Keratinocyte (primary cell): ENCODE measurements at places on chromosomes 16 and 17.

GRCh38 chr16:70395345-70395901, 43.5 kb downstream of the ST3GAL2 start:
- no peak for DNase-seq

GRCh38 chr17:42853004-42853403, 2.0 kb downstream of the AOC3 start:
- DNase-seq: no peak

GRCh38 chr17:46744441-46744840, 74.1 kb downstream of the WNT3 start:
- no peak for DNase-seq

DNA sequence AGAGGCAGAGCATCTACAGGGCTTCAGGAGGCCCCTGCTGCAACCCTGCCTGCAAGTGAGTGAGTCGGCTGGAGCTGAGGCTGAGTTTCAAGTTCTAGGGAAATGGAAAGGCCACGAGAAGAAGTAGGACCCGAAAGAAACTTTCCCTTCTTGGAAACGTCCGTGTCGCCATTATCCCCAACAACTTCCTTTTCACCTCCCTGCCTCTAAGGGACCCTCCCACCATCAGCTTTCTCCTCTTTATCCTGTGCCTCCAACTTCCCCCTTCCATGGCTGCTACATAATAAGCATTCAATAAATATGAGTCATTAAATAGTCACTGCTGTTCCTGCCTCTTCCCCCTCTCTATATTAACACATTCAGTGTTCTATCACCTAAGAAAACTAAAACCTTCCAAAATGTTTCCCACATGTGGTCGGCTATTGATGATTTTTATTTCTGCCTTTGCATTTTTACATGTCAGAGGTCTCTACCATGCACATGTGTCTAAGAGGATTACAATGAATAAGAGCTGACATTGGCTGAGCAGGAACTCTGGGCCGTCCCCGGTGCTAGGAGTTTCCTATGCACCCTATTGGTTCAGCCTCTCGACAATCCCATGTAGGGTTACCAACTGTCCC, 115.9 kb upstream of the TNRC6C start:
- no peak for DNase-seq

DNA sequence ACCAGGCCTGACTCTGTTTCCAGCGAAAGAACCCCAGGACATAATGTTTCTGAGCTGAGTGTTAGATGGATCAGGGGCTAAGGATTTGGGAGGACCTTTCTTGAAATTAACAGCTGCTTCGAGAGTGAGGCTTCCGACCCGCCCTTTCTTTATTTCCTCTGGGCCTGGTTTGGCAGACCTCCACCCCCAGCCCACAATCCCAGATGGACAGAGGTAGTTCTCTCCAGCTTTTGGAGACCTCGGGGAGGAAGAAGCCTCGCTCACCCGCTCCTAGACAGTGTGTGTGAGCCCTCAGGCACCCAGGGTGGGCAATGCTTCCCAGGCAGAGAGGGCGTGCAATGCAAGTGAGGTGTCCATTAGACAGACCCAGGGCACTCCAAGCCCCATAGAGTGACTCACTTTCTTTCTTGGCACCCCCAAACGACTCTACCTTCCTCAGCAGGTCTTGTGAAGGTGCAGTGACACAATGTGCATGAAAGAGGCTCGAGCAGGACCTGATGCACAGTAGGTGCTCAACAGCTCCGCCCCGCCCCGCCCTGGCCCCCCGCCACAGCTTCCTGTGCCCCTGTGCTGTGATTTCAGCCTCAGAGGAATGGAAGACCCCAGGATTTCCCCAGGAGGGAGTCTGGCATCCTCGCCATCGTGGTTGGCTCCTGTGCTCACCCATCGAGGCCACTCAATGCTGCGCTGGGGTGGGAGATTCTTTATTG, 50.7 kb upstream of the TOB1 start:
- no peak for DNase-seq

DNA sequence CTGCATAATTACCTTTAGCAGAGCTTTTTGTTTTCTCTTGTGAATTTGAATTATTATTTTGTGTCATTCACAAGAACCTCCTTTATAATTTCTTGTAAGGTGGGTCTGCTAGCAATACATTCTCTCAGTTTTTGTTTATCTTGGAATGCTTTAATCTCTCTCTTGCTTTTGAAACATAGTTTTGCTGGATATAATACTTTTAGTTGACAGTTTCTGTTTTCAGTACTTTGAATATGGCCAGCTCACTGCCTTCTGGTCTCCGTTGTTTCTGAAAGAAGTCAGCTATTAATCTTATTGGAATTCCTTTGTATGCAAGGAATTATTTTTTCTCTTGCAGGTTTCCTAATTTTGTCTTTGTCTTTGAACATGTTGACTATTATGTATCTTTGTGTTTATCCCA, 167.0 kb downstream of the MAP2K4 start:
- no peak for DNase-seq

DNA sequence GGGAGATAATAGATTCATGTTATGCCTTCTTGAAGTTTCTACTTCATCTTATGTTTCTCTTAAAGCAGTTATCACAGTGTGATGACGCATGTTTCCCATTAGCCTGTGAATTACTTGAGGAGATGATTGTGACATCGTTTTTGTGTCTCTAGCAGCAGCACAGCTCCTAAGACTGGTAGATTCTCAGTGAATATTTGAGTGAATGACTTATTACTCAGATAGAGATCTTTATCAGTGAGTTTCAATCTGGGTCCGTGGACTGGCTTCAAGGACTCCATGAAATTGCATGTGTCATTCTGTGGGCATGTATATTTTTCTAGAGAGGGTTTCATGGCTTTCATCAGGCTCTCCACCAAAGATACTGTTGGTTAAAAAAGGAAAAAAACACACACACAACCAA, 29.9 kb downstream of the YPEL2 start:
- no peak for DNase-seq

- DNase-seq: no peak
These were observed 944.5 kb upstream of the SOX9 start for GRCh38 chr17:71176331-71176730.

GRCh38 chr16:4507588-4508345, 30.8 kb downstream of the CDIP1 start:
- no peak for DNase-seq

- no peak for DNase-seq
These were observed 14.2 kb downstream of the ETV4 start for GRCh38 chr17:43531955-43532354.

DNA sequence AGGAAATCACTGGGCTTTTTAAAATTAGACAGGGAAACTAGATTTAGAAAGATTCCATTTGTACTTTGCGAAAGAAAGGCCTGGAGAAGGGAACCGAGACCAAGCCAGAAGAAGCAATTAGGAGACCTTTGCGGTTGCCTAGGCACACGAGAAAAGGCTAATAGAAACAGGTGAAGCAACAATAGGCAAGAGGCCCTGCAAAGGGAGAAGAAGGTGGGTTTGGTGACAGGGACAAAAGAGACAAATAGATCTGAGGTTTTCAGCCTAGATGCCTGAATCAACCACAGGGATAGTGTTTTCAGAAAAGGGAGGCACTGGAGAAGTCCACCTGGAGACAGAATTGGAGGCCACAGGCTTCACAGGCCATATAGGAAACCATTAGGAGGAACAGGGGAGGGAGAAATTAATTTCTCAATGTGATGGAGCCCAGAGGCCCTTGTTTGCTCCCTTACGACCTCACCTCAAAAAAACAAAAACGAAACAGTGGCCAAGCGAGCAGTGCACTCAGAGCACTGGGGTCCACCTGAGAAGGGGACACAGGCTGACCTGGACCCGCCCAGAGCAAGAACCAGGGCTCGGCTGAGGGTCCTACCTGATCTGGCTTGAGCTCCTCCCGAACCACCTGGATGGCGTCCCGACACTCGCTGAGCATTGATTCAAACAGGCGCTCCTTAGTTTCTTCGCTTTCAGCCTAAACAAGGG, 22.3 kb downstream of the SRP68 start:
- no peak for DNase-seq

- DNase-seq: no peak
These were observed 3.6 kb upstream of the STAC2 start for GRCh38 chr17:39229274-39229913.

GRCh38 chr16:48619979-48620378, 10.0 kb upstream of the N4BP1 start:
- DNase-seq: no peak

- no peak for DNase-seq
These were observed 4.6 kb upstream of the KLHL36 start for GRCh38 chr16:84643674-84644073.

DNA sequence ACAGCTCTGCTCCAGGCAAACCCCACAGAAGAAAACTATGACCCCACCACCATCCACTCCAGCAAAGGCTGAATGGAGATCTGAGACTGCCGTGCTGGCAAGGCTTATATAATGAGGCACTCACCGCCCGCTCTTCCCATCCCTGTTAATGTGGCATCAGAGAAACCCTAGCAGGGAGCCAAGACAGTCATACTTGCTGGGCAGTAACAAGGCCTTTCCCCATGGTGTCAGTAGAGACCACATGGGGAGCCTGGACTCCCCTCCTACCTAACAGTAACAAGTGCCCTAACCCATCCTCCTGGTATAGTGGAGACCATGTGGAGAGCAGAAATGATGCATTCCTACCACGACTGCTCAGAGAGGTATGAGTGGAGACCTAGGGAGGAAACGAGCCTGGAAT, 235.2 kb downstream of the C16orf78 start:
- DNase-seq: no peak

DNA sequence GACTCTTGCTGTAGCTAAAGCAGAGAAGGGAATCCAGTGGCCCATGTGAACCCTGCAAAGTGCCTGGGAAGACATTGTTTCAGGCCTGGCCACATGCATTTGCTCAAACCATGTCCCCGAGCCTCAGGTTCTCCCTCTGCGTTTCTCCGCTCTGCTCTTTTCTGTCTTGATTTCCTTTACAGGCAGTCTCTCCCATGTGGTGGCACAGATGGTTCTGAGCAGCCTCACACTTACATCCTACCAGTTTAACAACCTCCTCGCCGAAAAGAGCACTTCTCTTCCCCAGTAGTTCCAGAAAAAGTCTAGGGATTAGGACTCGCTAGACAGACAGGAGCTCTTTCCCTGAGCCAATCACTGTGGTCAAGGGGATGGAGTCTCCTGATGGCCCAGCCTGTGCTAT, 28.3 kb upstream of the MYH10 start:
- DNase-seq: no peak

GRCh38 chr17:67648032-67648905, 69.5 kb upstream of the NOL11 start:
- DNase-seq: no peak

DNA sequence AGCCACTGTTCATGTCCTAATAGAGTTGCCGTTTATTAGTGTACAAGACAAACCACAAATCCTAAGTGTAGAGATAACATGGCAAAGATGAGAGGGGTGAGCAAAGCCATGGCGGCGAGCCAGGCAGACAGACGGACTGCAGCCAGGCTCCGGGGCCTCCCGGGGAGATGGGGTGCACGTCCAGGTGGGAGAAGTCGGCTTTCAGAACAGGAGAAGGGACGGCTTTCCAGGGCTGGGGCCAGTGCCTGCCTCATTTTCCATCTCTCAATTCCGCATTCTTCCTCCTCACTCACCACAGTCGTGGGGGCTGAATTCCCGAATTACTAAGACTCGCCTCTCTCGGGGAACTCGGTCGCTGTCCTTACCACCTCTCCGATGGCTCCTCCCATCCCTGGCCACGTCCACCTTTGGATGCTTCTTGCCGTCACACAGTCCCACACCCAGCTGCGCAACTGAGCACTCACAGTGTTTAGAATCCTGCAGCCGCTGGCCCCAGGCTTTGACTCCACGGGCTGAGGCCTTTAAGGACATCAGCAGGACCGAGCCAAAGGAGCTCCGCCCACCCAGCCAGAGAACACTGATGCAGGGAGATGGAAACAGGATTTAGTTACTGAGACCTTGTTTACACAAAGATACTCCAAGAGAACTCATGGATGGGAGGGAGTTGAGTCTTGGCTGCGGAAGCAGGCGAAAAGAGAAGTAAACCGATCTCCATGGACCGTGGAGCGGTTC, 59.7 kb downstream of the RNF112 start:
- DNase-seq: no peak

DNA sequence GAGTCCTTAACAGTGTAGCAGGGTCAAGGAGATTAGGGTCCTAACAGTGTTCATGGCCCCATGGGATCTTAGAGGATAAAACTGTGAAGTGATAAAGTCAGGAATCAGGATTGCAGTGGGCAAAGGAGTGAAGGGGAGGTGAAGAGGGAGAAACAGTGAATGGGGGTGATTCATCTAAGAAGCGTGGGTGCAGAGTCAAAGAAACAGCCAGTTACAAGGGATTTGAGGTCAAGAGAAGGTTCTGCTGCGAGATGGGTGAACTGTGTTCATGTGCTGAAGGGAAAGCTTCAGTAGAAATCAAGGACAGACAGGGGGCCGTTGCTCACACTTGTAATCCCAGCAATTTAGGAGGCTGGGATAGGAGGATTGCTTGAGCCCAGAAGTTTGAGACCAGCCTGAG, 5.9 kb downstream of the GTF3C1 start:
- no peak for DNase-seq

GRCh38 chr17:5587438-5588032, 3.2 kb upstream of the NLRP1 start:
- no peak for DNase-seq

GRCh38 chr17:16915752-16916556, 56.0 kb downstream of the TNFRSF13B start:
- no peak for DNase-seq

DNA sequence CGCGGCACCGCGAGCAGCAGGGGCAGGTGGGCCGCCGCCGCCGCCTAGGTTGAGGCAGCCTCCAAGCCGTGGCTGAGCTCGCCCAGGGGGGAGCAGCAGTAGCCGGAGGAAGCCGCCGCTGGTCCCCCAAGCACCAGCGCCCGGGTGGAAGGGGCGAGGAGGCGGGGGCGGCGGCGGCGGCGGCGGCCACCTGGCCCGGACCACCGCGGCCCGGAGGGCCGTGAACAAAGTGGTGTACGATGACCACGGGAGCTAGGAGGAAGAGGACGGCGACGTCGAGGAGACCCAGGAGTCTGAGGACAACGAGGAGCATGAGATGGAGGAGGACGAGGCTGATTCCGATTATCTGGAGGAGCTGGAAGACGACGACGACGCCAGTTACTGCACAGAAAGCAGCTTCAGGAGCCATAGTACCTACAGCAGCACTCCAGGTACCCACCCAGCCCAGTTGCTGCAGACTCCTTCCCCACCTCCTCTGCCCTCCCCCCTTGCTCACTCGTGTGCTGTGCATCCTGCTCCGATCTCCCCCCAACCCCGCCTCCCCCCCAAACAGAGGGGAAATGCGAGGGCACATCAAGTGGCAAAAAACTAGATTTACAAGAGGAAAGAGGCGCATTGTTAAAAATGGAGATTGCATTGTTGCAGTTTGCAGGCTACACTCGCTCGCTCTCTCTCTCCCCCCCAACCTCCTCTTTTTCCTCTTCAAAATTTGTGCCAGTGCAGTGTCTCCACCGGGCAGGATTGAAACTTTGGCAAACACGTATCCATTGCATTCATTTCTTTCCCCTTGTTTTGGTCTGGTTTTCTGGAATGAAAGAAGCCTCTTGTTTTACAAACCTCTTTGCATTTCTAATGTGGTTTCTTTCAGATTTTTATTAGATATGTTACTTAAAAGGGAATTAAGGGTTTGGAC, 41.8 kb upstream of the AMZ2 start:
- DNase-seq: no peak

- no peak for DNase-seq
These were observed at the start of gene TBX2 for GRCh38 chr17:61399131-61400065. TSS of gene TBX2 (plus strand) at chr17:61399843. CDS start at chr17:61400177, 334 bp downstream.
